ENCODE measurements at places on chromosomes 6 and 20.

- DNase-seq: no peak
Measured at GRCh38 chr6:125031385-125031784, 69.1 kb downstream of the RNF217 start.

DNA sequence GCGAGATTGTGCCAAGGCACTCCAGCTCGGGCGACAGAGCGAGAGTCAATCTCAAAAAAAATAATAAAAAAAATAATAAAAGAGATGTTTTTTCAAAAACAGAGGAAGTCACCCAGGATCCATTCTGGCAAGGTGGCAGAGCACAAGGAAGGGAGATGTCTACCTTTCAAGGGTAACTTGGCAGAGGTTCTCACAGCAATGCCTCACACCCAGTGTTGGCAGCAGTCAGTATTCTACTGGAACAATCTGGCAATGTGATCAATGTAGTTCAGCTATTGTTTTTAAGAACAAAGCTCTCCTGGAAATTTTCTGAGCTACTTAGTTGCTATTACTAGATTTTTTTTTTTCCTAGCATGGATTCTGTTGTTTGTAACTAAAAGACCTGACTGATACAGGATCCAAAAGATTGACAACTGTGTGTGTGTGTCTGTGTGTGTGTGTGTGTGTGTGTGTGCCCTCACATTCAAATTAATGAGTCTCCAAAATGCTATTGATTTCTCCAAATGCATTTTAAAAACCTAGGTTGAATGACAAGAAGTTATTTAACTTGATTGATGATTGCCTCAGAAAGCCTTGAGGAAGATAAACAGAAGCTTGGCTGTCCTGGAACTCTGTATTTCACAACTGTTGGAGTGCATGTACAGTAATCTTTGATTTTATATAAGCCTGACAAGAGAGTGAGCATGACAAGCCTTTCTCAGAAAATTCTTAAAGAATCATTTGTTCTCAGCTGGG is 114.1 kb upstream of the RREB1 start:
- no peak for DNase-seq

GRCh38 chr6:35228481-35228880 is 14.7 kb downstream of the SCUBE3 start:
- no peak for DNase-seq

GRCh38 chr20:59144179-59144830 is 19.3 kb upstream of the ZNF831 start:
- DNase-seq: no peak

DNA sequence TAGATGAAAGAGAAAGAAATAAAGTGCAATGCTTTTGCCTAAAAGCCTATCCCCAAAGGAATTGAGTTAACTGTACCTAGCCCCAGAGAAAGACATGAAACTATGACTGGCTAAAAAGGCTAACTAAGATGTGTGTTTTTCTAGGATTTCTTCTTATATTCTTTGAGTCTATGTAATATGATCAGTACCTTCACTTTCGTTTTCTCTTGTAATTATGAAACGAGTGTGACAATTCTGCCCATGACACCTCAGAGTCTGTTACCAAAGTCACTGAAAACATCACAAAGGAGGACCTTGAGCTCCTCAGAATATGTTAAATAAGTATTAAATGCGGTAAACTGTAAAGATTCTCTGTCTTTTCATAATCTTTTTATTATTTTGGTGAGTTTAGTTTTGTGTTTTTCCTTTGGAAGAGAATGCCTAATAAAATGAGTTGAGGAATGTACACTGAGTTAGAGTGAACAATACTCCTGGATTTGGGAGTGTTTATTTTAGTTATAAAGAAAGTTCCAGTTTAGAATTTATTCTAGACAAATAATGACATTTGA is 141.3 kb downstream of the FUT9 start:
- no peak for DNase-seq

- DNase-seq: no peak
Measured at GRCh38 chr20:4454111-4454510, 267.6 kb upstream of the PRND start.

- DNase-seq: no peak
Measured at GRCh38 chr6:12608016-12608860, 108.3 kb upstream of the PHACTR1 start.
